ENCODE measurements at places on chromosomes 7 and 10.

GRCh38 chr10:28429045-28429444, 103.9 kb upstream of the WAC start:
- no peak for DNase-seq

- no peak for DNase-seq
Observed at GRCh38 chr10:49053053-49053997, 62.0 kb downstream of the VSTM4 start.

- no peak for DNase-seq
Observed at GRCh38 chr7:148723166-148723559, 24.5 kb downstream of the CUL1 start.

DNA sequence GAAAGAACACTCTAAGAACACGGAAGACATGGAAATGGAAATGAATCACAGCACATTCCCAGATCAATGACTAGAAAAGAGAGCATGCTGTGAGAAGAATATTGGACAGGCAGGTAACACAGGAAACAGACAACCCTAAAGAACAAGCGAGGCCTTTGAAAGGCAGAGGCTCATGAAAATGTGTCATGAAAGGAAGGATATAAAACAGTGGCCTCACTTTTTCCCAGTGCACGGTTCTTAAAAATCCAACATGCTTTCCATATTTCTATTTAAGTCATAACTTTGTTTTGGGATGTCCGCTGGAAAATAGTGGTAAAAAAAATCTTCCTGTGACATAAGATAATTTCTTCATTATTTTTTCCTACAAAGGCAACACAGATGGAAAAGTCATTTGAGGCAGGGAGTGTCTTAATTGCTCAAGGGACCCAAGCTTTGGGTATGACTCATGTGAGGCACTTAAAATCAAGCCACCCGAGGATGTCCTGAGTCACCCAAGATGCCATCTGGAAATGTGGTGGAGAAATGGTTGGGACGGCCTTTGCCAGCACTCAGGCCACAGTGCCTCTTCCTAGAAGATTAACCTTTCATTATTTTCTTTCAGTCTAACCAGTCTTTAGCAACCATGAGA, 17.0 kb downstream of the ITIH5 start:
- DNase-seq: no peak

GRCh38 chr7:130845581-130846085, 111.6 kb upstream of the KLF14 start:
- no peak for DNase-seq

GRCh38 chr10:97278491-97278989, 13.9 kb downstream of the ARHGAP19 start:
- no peak for DNase-seq

DNA sequence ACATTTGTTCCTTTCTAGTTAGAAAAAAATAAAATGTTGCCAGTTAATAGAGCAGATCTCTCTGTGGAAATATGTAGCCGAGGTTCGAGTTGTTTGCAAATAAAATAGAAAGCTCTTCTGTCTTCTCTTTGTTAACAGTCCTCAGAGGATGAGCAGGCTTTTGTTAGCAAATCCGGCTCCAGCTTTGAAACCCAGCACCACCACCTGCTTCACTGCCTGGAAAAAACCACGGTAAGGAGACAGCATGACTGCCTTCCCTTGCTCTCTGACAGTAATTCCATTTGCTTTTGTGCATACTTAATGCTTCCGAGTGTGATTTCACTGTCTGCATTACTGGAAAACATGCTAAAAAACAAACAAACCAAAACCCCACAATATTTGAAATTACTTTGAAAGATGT, 115.6 kb downstream of the TSPAN12 start:
- no peak for DNase-seq

Measured in C1 segment of cervical spinal cord (tissue), 14 donors.